ENCODE measurements at places on chromosomes 11 and 22.

DNA sequence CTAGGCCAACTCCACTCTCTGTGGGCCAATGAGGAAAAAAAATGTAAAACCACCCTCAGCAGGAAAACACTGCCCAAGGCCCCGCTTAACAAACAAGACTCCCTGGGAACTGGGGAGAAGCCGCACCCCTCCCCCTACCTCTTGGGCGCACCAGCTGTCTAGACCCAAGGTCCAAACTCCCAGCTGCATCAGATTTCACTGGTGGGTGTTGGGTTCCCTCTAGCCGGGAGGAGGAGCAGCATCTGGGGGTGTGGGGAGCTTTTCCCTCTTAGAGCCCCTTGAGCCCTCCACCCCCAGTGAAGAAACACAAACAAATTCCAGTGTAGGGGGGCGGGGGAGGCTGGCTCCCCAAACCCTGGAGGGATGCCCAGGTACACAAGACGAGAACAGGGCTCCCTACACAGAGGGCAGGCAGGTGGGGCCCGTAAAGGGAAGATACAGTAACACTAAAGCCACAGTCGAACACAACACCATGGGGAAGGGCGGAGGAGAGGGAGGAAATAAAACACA lies 64.9 kb downstream of the NECTIN1 start:
- peak; percentile 70 for DNase-seq

- DNase-seq = no peak
Observed at GRCh38 chr11:24161587-24161986, 335.3 kb upstream of the LUZP2 start.

- DNase-seq = no peak
Observed at GRCh38 chr22:17586831-17587440, 23.6 kb downstream of the SLC25A18 start.

DNA sequence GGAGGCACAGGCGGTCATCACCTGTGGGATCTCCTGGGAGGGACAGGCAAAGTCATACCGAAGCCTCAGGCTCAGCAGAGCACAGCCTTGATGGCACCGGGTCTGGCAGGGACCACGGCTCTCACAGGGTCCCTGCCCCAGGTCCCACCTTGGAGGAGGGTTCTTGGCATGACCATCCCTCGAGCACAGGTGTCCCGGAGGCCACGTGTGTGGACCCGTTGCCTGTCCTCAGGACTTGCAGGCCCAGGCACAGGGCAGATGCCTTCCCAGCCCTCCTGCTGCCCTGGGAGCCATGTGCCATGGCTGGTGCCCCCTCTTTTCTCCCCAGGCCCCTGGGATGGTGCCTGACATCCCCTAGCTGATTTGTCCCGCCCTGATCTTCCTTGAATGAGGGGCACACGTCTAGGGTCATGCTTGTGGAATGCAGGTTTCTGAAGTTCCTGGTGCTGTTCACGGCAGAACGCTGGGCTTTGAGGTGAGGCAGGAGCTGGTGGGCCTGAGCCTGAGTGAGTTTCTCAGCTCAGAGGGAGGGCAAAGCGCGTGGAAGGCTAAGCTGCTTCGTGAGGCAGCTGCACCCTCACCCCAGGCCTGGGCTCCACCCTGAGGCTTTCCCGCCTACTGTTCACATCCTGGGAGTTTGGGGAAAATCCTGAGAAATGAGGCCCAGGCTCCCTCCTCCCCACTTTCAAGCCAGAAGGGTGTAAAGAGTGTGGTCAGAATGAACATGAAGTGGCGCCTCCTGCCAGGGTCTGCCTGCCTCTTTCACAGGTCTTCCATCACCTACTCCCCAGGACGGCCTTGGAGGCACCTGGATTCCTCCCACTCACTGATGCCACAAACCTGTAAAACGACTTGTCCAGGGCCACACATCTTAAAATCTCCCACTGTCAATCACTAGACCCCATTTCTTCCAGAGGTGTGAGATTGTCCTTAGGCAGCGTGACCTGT lies 325.8 kb upstream of the B3GAT1 start:
- DNase-seq = no peak

- peak; percentile 31 for DNase-seq
Observed at GRCh38 chr22:20268279-20269012, at the start of gene RTN4R. Gene RTN4R, minus strand, starts transcription at chr22:20268318. Its CDS starts 226 bp downstream, at chr22:20268092.

- DNase-seq = no peak
Observed at GRCh38 chr11:131609337-131609736, 238.9 kb downstream of the NTM start.

DNA sequence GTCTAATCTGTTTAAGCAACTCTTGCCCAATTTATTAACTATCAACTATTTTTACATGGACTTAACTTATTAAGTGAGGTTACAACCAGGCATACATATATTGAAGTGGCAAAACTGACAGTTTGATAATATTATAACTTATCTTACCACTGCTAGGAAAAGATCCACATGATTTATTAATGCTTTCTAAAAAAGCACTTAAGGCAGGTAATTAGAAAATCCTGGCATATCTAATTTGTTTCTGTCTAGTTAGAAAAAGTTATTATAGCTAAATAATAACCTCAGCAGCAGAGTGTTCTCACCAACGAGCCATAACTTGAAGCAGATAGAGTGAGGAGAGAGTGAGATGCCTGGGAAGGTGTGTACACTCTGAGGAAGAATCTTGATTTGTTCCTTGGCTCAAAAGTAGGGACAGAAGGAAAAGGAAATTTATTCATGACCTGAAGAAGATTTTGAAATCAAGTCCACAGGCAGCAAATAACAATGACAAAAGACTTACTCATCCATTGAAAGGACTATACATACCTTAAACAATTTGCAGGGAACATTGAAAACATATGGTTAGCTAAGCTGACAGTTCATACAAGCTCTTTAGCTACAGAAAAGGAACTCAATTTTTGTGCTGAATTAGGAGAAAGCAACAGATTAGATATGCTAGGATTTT lies 7.1 kb upstream of the MUC15 start:
- no peak for DNase-seq

All from NCI-H1092 (cell line).